ENCODE measurements at places on chromosomes 6 and 20. TPM values are rescaled to one million over a fixed set of nuclear protein-coding genes. Genes with fewer than 3 reads are reported as not detected.

The TSPO2 gene
- total RNA-seq, result not detected

GRCh38 chr6:94683409-94683808 is 893.9 kb upstream of the MANEA start:
- DNase-seq, result no peak

The NSFL1C gene
- total RNA-seq, result 65.6 TPM

- no peak for DNase-seq
Measured at GRCh38 chr6:102907181-102907580, 1513.7 kb downstream of the GRIK2 start.

DNA sequence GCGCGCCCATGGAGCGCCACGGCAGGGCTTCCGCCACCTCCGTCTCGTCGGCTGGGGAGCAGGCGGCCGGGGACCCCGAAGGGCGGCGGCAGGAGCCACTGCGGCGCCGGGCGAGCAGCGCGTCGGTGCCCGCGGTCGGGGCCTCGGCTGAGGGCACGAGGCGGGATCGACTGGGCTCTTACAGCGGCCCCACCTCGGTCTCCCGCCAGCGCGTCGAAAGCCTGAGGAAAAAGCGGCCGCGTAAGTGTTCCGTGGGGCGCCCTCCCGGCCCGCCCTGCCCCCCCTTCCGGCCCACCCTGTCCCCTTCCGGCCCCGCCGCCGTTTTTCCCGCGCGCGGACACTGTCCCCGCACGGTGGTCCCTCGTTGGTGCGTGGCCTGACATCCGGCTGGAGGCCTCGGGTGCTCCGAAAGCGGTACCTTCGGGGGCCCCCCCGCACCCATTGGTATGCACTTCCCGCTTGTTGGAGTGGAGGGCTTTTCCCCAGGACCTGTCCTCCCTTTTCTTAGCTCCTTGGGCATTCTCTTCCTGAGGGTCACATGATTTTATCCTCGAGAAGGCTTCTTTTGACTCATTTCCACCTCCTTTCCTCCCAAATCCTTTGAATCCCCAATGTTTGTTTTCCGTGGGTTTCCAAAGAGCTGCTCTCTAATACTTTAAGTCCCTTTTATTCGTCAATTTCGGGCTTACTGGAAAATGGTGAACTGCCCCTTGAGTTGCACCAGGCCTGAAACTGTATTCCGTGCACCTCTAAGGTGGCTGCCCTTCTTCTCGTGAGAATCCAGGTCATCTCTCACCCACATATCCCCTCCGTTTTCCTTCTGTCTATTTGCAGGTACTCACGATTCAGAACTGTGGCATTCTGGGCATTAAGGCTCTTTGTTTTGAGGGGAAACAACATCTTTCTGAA is 556 bp downstream of the PANK2 start:
- peak; percentile 47 for DNase-seq

DNA sequence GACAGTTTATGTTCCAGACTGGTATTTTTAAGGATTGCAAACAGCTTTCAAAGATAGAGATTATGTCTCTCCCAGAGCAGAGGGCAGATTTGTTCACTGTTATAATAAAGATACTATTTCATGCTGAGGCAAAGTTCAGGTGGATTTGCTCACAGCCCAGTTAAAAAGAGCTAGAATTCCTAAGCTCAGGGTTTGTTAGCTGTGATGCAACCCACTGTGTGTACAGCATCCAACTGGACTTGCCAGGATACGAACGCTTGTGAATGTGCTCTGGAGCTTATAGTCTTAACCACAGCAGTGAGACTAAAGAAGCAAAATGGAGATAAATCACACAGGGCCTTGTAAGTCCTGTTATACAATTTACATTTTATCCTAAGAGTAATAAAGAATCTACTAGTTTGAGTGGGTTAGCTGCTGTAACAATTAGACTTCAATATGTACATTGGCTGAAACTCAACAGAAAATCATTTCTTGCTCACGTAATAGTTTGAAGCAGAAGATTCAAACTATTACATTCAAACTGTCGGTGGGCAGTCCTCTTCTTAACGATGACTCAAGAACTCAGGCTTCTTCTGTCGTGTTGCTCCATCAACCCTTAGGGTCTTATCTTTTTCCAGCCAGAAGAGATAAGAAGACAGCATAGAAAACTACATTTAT is 204.0 kb upstream of the PLN start:
- DNase-seq, result no peak

GRCh38 chr20:18922251-18922650 is 108.7 kb downstream of the SCP2D1 start:
- no peak for DNase-seq

DNA sequence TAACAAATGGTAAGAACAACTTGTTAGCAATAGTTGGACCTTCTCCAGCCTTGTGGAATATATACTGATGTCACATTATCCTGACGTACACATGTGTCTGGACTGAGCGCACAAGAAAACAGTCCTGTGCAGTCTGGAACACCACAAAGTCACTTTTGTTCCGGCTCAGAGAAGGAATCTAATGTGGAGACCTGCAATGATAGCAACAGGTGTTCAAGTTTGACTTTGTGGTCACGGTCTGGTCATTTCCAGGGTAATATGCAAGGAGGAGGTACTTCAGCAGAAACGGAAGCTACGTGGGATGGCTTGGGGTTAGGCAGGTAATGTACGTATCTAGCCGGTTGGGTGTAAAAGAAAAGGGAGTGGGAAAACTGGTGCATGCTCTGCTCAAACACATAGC is 687.2 kb upstream of the AGPAT4 start:
- no peak for DNase-seq

DNA sequence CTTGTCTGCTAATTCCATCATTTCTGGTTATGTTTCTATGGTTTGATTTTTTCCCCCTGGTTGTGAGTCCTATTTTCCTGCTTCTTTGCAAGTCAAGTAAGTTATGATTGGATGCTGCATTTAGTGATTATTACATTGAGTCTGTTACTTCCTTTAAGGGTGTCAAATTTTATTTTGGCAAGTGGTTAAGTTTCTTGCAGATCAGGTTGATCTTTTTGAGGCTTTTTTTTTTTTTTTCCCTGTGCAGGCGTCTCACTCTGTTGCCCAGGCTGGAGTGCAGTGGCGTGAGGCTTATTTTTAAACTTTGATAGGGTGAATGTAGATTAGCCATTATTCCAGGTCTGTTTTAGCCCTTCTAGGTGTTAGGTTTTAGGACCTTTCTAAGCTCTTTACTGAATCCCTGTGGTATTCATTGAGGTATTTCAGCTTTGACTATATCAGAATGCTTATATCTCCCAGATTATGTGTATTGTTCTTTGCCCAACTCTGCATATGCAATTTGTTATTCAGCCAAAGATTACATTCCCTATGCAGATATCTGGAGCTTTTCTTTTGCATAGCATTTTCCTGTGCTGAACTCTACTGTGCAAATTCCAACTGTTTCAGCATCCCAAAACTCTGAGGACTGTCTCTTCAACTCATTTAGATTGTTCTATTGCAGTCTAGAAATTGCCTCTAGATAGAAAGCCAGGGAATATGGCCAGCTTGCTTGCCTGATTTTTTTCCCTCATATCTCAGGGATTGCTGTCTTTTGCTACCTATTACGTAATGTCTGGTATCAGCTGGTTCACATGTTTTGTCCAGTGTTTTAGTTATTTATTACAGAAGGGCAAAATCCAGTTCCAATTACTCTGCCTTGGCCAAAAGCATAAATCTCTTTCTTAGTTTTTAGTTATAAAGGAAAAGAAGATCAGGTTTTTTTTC is 113.3 kb downstream of the AFG1L start:
- DNase-seq, result no peak

DNA sequence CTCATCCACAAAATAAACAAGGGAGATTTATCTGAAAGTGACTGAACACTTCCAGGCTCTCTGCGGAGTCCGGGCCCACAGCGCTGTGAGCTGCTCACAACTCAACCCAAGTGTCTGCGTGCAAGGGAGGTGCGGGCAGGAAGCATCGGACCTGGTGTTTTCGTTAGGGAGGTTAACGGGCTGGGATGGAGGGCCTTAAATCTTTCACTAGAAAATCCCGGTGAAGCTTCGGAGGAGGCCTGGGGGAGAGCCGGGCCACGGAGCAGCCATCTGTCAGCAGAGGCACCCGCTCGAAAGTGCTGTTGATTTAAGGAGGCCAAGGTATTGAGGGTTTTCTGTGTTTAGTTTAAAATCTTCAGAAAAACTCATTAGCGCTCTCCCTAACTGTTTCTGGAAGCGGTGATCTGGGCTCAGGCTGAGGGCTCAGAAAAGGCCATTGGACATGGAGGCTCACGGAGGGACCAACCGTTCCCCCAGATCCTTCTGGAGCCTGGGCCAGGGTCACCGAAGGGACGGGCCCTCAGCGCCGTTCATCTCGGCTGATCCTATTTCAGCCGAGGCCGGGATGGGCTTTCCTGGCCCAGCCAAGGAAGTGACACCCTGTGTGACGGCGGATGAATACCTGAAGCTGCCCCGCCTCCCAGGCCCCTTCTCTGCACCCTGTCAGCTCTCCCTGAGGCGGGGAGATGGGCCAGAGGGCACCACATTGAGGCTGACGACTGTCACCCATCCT is 20.7 kb downstream of the GATA5 start:
- no peak for DNase-seq

- no peak for DNase-seq
Measured at GRCh38 chr6:47004463-47004862, 37.7 kb downstream of the ADGRF1 start.

DNA sequence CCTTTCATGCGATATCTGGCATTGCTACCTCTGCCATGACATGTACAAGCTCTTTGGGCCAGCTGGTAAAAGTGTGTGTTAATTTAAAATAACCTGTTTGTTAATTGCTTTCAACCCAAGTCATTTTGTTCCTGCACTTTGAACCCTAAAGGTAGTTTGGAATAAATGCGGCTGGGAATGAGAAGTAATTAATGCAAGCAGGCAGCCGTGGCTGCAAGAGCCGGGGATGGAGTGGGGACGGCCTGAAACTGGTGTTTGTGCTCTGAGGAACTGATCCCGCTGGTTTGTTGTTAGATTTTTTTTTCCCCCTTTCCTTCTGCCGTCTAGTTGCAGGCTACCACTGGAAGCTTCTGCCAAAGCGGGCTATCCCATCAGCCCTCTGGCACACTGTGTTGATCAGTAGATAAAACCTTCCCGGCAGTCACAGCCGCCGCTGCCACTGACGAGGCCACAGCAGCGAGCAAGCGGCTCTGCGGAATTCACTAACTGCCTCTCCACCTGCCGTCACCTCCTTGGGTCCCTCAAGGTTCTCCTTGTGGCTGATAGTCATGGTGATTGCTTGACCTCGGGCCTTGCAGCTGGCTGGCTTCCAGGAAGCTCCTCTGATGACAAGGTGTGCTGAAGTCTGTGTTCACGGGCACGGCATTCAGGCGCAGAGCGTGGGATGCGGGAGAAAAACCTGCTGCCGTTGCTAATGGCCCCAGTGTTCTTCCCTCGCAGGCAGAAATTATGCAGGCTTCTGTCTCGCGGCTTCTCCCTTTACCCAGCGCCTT is 315.9 kb downstream of the TFAP2A start:
- DNase-seq, result peak; percentile 9

The RBPJL gene
- total RNA-seq, result not detected

- DNase-seq, result no peak
Measured at GRCh38 chr6:99324996-99325395, 24.5 kb downstream of the FAXC start.

The SLPI gene
- 6.3 TPM for total RNA-seq

The EPHA7 gene
- total RNA-seq, result 12.3 TPM
